CD4-positive, alpha-beta T cell (primary cell): ENCODE measurements at places on chromosomes 1 and 21.

DNA sequence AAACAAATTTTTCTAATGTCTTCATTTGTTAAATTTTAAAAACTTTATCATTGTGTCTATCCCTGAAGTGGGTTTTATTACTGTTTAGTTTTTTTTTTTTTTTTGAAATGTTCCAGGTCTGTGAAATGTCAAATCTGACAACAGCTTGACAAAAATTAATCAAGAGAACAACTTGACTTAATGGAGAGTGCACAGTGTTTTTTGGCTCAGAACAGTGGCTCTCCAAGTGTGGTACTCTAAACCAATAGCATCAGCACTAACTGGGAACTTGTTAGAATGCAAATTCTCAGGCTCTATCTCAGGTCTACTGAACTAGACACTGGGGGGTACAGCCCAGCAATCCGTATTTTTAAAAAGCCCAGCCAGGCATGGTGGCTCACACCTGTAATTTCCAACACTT, 49.2 kb downstream of the ATP1B1 start:
- no peaks in the 10 kb centered on the region for H3K36me3 ChIP-seq
- no peak for DNase-seq
- H3K4me3 ChIP-seq = no peak overlapping the region
- H3K27ac ChIP-seq = no peak overlapping the region

- DNase-seq = peak; percentile 50
- peaks cover 91% of the 10 kb centered on the region for H3K27me3 ChIP-seq
- peaks cover 66% of the 10 kb centered on the region for H3K4me1 ChIP-seq
- no peak overlapping the region for H3K27ac ChIP-seq
- no peaks in the 10 kb centered on the region for H3K36me3 ChIP-seq
These were observed 5.9 kb upstream of the LHX9 start for GRCh38 chr1:197911111-197911856.

GRCh38 chr1:232123775-232124659, 497.4 kb downstream of the DISC1 start:
- no peaks in the 10 kb centered on the region for H3K4me1 ChIP-seq
- no peak overlapping the region for H3K27ac ChIP-seq
- no peak overlapping the region for H3K4me3 ChIP-seq
- no peaks in the 10 kb centered on the region for H3K36me3 ChIP-seq

DNA sequence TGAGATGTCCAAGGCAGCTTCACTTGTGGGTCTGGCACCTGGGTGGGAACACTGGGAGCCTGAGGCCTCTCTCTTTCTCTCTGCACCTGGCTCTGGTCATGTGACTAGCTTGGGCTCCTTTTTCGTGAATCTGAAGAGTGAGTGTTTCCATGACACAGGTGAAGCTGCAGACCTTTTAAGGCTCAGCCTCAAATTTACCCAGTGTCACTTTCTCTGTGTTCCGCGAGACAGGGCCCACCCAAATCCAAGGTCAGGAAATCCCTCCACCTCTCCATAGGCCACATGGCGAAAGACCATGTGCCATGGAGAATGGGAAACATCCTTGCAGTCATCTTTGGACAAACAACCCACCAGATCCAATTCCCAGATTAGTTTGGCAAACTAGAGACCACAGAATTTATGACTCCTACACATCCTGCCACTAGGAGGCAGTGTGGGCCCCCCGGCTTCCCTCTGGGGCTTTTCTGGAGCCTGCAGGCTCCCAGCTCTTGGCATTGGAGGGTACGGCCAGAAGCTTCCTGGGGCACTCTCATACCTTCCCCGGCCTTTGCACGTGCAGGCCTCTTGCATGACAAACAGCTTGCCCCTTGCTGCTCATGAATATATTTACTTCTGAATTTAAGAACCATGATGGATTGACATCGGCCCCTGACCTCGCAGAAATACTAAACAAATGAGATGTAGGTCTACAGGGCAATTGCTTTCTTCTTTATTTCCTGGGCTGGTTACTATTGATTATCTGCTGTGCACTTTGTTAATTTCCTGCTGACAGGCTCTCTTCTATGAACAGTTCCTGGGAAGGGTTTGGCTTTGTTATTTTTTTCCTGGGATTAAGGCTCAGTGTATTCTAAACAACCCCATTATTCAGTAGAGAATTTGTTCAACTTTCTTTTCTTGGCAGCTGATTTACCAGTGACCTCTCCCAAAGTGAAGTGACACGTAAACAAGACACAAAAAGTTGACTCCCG, 180.7 kb downstream of the KAZN start:
- no peaks in the 10 kb centered on the region for H3K27me3 ChIP-seq
- H3K4me3 ChIP-seq = no peak overlapping the region
- no peak for DNase-seq
- no peak overlapping the region for H3K27ac ChIP-seq

- no peaks in the 10 kb centered on the region for H3K36me3 ChIP-seq
- DNase-seq = no peak
- H3K27me3 ChIP-seq = peaks cover 3% of the 10 kb centered on the region
- no peaks in the 10 kb centered on the region for H3K4me1 ChIP-seq
- no peak overlapping the region for H3K4me3 ChIP-seq
These were observed 13.6 kb upstream of the LAMTOR5 start for GRCh38 chr1:110420874-110421793.

- no peak overlapping the region for H3K27ac ChIP-seq
- H3K4me1 ChIP-seq = peaks cover 4% of the 10 kb centered on the region
- no peaks in the 10 kb centered on the region for H3K36me3 ChIP-seq
- peaks cover 8% of the 10 kb centered on the region for H3K27me3 ChIP-seq
- no peak overlapping the region for H3K4me3 ChIP-seq
These were observed 4.1 kb downstream of the DNAH14 start for GRCh38 chr1:224933584-224933983.
